Heart left ventricle (tissue), 16 donors: ENCODE measurements at places on chromosomes 7 and 10.

DNA sequence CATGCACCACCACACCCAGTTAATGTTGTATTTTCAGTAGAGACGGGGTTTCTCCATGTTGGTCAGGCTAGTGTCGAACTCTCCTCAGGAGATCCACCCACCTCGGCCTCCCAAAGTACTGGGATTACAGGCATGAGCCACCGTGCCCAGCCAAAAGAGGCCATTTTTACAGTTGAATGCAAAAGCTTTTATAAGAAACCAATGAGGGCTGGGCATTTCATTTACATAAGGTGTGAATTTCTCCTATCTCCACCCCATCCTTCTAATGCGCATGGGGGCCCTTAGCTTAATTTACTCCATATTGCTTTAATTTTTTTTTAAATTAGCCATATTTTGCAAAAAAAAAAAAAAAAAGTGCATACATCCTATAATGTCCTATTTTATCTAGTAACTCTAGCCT, 25.1 kb upstream of the EIF4H start:
- DNase-seq = no peak

DNA sequence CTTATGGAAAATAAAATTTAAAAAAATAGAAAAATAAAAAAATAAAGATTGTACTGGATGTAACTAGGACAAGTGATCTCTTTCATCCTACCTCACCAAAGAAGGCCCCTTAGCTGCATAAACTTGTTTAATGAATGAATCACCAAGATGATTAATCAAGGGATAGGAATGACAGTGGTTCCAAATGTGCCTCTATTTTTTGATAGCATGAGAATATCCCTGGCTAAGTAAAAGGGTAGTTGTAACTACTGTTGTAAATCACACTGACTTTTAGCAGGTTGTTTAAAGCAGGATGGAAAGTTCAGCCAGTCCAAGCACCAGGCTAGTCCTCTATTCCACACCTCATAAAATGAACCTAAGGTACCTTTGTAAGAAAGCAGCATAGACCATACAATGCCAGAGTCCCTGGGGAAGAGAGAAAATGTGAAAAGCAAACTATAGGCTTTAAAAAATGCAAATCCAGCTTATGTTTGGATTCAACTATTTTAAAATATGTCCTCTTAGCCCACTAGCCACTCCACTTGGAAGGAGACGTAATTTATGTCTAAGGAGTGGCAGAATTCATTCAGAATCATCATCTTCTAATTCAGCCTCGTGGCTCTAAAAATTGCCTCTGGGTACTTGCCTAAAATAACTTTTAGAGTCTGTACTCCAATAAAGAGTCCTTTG, 126.8 kb downstream of the SKIDA1 start:
- DNase-seq = no peak

DNA sequence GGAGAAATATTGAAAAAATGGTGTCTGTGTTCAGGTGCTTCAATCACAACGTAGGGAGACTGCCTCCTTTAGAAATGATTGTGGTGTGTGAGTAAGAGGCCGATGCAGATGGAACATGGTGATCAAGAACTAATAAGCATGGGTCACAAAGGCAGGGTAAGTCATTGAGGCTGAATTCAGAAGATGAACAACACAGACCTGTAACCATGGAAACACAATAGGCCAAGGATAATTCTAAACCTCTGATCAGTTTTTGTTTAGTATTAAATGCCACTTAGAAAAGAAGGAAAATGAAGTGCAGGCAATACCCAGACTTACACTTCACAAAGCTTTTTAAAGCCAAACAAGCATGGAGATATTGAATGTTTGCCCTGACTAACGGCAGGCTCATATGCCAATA, 32.8 kb upstream of the TAS2R16 start:
- DNase-seq = no peak

- DNase-seq = no peak
Observed at GRCh38 chr7:131655447-131655846, 99.0 kb upstream of the PODXL start.

GRCh38 chr7:42627626-42628025, 284.2 kb downstream of the C7orf25 start:
- no peak for DNase-seq

GRCh38 chr10:120492346-120492745, 35.3 kb downstream of the PLPP4 start:
- no peak for DNase-seq

DNA sequence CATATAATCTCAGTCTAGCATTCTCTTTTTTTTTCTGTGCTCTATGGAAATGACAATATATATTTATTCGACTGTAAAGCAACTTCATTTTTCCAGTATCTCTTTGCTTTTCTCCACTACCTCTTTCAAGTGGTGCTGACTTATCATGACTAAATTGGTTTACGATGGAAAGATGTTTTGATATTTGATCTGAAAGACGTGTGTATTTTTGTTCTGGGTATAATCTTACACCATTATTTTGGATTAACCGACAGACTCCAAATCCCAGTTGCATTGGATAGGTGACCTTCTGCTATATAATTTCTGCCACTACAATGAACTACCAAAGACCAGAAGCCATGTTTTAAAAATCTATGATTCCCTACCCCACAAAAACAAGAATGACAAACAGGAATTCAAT, 380.5 kb upstream of the NFE2L3 start:
- DNase-seq = no peak

- DNase-seq = no peak
Observed at GRCh38 chr10:31239961-31240360, 79.1 kb upstream of the ZEB1 start.

- DNase-seq = no peak
Observed at GRCh38 chr10:33722067-33722466, 387.6 kb upstream of the NRP1 start.

GRCh38 chr7:143216686-143217085, 5.2 kb upstream of the TAS2R40 start:
- DNase-seq = no peak

DNA sequence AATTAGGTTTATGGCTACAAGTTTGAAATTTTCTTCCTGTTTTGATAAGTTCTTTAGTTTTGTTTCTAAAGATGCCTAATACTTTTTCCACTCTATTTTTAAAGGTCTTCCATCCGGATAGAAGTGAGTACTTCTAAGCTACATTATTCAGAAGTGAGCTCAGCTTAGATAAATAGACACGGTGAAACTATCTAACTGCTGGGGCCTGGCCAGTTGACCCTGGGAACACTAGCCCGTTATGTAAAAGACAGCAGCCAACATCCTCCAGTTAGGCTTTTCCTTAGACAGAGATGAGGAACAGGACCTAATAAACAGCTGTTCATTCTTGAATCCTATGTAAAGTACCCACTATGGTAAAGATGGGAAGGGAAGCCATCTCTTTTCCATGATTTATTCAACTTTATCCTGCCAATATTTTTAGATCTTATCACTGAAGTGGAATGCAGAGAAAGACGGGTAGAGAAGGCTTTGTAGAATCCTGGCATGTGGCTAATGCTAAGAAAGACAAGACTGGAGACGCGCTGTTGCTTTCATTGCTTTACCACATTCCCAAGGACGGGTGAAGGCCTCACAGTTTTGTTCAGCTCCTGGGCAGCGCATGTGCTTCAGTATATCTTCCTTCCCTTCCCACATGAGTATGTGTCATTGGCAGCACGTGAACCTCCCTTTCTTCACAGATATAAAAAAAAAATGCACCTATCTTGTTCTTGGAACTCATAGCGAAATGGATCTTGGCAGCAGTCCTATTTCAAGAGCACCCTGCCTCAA, 340.0 kb upstream of the MEOX2 start:
- DNase-seq = peak; percentile 33
